ENCODE measurements at places on chromosomes 5 and 9. TPM values are rescaled to one million over a fixed set of nuclear protein-coding genes. Genes with fewer than 3 reads are reported as not detected.

DNA sequence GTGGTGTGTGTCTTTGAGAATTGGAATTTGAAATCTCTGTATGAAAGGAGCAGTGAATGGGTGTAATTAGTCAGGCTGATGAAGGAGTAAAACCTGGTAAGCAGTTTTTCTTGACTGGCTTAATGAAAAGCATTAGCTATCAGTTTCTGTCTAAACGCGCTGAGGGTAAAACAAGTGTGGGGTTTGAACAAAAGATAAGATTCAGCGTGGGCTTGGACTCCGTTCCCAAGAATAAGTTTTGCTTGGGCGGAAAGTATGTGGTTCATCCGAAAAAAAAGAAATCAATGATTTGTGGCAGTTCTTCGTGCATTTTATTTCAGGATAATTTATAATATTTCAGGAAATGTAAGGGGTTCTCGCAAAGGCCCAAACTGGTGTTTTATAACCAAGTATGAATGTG lies 217.3 kb downstream of the NTRK2 start:
- DNase-seq = no peak

Gene ERGIC1
- total RNA-seq = 59.2 TPM

Gene OTULINL
- total RNA-seq = 12.0 TPM

- DNase-seq = no peak
Measured at GRCh38 chr5:6837519-6838110, 124.4 kb downstream of the TENT4A start.

DNA sequence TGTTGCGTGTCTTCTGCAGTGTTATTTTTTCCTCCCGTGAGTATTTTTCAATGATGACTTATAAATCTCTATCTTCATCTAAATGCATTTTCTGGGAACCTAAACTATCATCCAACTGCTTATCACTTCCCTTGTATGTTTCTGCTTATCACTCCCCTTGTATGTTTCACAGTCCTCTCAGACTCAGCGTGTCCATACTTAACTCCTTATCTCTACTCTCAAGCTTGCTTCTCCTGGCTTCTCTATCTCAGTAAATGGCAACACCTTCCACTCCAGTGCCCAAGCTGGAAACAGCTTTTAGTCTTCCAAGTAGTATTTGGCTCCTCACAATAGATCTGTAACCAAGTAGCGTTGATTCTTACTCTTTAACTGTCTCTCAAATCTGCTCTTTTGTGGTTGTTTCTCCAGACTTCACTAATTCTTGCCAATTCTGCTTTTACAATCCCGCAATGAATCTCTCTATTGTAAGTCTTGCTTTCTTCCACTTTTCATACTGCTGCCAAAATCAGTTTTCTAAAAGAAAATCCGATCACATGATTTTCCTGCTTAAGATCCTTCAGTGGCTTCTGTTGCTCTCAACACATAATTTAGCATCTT lies 33.8 kb upstream of the TXNDC8 start:
- no peak for DNase-seq

DNA sequence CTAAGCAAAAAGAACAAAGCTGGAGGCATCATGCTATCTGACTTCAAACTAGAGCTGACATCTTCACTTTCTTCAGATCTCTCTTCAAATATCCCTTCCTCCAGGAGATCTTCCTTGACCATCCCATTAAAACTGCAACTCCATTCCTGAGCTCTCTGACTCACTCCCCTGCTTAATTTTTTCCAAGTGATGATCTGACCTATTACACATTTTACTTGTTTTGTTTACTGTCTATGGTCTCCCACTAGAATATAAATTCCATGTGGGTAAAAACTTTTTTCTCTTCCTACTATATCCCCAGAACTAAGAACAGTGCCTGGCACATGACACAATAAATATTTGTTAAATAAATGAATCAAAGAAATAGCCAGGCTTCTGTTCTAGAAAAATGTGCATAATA lies 87.5 kb downstream of the SLIT3 start:
- DNase-seq = no peak

GRCh38 chr5:170448221-170448620 lies 55.6 kb upstream of the KCNIP1 start:
- no peak for DNase-seq

Gene SPRY4
- total RNA-seq = 13.5 TPM

DNA sequence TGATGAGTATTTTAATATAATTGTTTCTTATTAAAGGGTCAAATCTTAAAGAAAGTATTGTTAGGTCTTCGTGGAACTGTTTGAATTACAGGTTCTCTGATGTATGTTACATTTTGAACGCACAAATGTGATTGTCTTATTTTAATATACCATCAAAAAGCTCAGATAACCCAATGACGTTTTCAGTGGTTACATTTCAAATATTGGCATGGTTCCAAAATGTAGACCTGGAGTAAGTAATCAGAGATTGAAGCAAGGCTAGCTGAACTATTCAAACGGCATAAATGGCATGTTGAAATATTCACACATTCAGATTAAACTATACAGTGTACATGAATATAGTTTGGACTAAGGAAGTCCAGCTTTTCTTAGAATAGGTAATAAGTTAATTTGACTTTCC lies 281.7 kb upstream of the EFNA5 start:
- no peak for DNase-seq

- DNase-seq = peak; percentile 80
Measured at GRCh38 chr9:20640331-20641187, 18.3 kb upstream of the MLLT3 start.

GRCh38 chr9:5642170-5642569 lies 13.3 kb downstream of the RIC1 start:
- DNase-seq = peak; percentile 56

DNA sequence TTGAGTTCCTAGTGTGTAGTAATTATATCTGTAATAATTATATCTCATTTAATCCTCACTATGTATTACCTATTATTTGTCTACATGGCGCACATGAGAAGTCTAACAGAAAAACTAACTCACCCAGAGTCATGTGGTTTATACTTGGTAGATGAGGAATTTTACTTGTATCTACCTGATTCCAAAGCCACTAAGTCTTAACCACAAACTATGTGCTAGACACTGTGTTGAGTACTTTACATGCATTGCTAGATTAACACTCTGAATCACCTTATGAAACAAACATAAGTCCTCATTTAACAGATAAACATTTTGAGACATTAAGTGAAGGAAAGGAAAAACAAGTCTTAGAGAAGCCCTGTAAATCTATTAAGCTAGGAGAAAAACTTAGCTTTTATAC lies 404.8 kb downstream of the TLR4 start:
- no peak for DNase-seq

DNA sequence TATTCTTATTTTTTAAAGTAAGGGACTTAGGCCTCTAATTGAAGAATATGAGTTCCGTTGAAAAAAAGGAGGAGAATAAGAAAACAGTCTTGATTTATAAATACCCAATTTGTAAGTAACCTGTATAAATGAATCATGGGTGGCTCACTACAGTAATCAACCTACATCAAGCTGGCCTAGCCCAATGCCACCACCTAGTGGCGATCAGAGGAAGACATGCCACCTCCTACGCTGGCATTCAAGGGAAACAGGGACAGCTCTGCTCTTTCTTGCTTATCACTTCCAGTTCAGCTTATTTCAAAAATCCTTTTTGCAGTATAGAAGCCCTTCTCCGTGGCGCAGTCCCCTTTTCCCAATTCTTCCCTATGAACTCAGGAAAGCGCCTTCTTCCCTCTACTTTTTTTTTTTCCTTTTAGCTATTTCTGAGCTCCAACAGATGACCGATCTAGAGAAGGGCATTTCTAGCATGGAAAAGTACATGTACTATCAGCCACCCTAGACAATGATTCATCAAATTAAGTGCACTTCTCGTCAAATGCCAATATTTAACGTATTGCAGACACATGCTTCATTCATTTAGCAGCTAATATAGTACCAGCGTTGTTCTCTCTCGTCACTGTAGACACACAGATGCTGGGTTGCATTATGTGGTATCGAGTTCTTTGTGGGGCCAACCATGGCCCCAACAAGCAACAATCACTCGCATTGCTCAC lies 28.3 kb downstream of the PTPN3 start:
- DNase-seq = peak; percentile 78

DNA sequence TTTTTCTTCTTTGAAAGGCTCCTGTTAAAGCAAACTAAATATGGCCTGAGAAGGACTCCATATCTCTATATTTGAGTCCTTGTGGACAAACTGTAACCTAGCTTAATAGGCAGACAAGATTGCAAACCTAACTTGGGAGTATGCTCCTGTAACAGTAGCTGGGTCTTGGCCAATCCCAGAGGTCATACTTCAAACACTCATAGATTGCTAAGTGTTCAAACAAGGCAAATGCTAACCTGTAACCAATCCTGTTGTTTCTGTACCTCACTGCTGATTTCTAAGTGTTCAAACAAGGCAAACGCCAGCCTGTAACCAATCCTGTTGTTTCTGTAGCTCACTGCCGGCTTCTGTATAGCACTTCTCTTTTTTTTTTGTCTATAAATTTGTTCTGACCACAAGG lies 50.6 kb upstream of the CLK4 start:
- no peak for DNase-seq

All from cerebellum (tissue), 4 donors.